GM23338 (cell line): ENCODE measurements at places on chromosomes 3 and 15. TPM values are rescaled to one million over a fixed set of nuclear protein-coding genes. Genes with fewer than 3 reads are reported as not detected.

DNA sequence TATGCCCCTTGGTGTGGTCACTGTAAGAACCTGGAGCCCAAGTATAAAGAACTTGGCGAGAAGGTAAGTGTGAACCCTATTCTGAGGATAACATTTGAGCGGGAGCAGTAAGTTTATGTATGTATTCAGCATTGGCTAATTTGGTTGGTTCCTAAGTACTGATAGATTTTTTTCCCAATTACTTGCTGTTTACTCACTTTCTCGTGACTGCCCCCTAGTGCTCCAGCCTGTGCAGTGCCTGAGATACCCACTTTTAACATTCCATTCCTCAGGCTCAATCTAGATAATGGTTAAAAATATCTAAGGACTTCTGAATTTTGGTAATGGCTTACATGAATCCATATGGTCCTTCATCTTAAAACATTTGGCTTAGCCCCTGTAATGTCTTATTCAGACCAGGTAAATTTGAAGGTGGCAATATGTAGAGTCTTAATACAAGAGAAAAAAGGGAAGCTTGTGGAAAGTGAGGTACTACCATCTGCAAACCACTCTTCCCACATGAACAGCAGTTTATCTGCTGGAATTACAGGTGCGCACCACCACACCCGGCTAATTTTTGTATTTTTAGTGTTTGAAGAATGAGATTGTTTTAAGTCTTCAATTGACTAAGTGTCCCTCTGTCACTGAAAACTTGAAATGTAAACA, 7.1 kb downstream of the ELL3 start:
- peak; percentile 90 for DNase-seq

DNA sequence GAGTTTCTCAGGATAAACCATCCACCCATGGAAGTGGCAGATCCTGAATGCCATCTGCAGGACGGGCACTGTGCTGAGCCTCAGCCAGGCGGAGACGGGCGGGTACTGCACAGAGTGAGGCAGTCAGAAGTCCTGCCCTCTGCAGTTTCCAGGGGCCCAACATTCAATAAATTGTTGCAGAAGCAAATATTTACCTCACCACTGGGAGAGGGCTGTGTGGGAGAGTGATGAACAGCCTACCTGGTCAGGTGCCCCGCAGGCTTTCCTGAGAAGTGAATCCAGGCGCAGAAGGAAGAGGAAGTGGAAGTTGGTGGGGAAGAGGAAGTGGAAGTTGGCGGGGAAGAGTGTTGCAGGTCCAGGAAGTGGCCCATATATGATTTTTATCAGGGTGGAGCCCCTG, 100.8 kb downstream of the SLCO3A1 start:
- no peak for DNase-seq

Gene MCF2L2
- total RNA-seq, result 9.0 and 14.6 TPM in 2 replicates

Gene PATL2
- 0.35 TPM in 1 of 2 replicates, not detected in the other for total RNA-seq
